ENCODE measurements at places on chromosomes 11 and 22.

GRCh38 chr11:122808478-122808869 lies 29.8 kb upstream of the CRTAM start:
- no peak for DNase-seq

DNA sequence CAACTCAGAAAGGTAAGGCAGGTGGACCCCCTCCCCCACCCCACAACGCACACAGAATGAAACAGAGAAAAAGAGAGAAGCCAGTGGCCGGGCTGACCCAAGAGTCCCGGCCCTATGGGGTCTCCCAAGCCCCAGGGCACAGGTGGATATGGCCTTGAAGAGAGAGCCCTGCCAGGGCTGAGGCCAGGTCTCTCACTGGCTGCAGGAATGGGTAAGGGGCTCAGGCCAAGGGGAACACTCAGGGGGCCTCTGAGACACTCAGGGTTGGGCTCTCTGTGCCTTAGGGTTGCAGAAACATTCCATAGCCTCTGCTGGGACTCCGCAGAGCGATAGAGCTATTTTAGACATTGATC lies 98.0 kb downstream of the PDE2A start:
- no peak for DNase-seq

GRCh38 chr22:27795696-27796517 lies 5.6 kb downstream of the MN1 start:
- no peak for DNase-seq

DNA sequence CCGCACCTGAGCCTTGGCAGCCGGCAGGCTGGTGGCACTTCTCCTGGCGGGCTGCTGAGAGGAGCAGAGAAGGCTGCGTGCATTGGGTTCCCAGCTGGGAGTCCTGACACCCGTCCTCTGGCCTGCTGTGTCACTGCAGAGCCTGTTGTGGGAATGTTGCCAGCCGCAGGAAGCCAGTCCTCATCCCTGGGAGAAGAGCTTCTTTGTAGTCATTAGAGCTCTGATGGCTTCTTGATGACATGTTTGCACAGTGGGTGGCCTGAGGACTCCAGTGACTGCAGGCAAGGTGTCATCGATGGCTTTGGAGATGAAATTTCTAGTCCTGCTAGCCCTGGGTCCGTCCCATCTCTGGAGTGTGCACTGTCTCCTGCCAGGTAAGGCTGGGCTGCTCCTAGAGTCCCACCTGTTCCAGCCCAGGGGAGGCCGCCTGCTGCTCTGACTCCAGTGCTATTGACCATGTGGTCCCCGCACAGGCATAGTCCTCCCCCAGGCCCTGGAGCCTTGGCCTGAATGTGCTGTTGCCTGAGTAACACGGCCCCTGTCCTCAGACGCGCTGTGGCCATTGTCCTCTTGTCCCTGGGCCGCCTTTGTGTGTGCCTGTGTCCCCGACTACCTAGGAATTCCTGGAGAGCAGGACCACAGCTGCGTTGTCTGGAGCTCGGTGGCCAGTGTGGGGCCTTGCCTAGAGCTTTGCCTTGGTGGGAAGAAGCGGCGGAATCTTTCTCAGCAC lies 129.2 kb downstream of the CACNA1I start:
- no peak for DNase-seq

DNA sequence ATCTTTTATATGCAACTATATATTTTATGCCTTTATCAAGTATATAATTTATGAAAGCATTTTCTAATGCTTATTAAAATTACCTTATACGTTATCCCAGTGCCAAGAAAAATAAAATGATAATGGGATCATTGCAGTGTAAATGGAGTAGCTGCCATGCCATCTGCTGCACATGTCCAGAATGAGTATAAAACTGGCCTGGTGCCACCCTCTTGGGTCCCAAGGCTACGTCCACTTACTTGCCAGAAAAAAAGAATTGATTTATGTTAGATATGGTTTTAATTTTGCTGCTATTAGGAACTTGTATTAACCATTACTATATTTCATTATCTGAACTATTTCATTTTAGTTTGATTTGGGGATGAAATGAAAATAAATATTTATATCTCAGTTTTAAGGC lies 1127.1 kb upstream of the CNTN5 start:
- no peak for DNase-seq

GRCh38 chr22:46025973-46026898 lies 49.3 kb upstream of the WNT7B start:
- DNase-seq: no peak
